ENCODE measurements at places on chromosomes 12 and 14.
A peak's percentile ranks its signal among the peaks of the same experiment; 100 is the strongest.

DNA sequence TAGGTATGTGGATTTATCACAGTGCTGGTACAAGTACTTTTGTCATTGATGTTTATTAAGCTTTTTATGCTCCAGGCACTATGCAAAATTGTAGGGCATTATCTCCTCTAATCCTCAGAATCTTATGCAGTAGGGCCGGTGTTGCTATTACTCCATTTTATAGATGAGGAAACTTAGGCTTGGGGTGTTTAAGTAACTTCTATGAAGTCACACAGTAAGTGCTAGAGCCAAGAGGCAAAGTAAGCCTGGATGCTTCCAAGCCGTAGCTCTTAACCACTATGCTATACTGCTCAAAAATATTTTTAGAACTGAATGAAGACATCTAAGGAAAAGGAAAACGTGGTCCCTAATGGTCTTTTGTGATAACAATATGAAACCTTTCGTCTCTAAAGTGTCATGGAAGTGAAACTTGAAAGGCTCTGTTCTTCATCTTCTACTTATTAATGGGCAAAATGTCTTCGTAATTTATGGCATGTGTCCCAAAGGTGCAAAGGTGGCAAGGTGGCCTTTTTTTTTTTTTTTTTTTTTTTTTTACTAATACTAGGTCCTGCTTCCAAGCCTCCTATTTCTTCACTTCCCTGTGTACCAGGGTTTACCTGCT lies 85.2 kb downstream of the ETV6 start:
- no peak for DNase-seq

- no peak for DNase-seq
Measured at GRCh38 chr14:77970646-77971045, 170.7 kb downstream of the ADCK1 start.

GRCh38 chr14:64278458-64278857 lies 15.7 kb downstream of the ESR2 start:
- no peak for DNase-seq

DNA sequence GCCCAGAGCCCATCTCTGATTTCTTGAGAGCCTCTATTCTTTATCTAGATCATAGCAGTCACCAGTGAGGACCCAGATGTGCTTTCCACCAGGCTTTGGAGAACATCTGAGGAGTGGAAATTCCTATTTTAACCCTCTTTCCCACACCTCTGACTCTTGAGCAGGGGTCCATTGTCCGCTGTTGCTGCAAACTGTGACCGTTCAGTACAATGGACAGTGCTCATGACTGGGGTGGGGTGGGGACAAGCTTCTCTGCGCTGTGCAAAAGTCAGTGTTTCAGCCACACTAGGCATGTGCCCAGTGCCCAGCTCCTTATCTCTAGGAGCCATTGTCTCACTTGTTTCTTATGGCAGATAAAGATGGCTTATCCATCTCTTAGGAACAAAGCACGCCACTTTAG lies 16.9 kb upstream of the KRT7 start:
- DNase-seq, result no peak

DNA sequence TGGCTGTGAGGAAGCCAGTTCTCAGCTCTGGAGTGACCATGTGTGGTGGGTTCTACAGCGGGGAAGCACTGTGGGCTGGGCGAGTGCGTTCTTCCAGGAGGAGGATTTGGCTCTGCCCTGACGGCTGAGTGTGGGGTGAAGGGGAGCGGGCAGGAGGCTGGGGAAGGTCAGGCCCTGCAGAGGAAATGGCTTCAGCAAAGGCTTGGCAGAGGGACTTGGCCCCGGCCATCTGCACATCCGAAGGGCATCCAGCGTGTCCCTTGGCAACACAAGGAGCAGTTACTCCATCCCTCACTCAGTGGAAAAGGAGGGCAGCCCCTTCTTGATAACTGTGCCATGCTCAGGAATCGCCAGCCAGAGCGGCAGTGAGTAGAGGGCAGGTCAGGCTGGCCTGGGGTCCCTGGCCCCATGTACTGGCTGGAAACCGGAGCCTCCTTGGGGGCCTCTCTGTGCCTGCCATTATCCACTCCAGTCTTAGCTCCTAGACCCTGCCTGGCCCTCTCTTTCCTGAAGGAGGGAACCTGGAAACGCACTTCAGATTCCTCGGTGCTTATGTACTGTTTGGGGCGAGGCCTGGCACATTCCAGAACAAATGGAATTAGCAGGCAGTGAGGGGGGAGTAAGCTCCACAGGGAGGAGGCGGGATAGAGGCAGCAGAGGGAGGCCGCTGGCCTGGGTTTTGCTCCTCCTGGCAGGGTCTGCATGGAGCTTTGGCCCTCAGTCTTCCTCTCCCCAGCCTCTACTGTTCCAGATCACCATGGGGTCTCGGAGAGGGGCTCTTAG lies 133.6 kb upstream of the NCOR2 start:
- DNase-seq, result no peak

DNA sequence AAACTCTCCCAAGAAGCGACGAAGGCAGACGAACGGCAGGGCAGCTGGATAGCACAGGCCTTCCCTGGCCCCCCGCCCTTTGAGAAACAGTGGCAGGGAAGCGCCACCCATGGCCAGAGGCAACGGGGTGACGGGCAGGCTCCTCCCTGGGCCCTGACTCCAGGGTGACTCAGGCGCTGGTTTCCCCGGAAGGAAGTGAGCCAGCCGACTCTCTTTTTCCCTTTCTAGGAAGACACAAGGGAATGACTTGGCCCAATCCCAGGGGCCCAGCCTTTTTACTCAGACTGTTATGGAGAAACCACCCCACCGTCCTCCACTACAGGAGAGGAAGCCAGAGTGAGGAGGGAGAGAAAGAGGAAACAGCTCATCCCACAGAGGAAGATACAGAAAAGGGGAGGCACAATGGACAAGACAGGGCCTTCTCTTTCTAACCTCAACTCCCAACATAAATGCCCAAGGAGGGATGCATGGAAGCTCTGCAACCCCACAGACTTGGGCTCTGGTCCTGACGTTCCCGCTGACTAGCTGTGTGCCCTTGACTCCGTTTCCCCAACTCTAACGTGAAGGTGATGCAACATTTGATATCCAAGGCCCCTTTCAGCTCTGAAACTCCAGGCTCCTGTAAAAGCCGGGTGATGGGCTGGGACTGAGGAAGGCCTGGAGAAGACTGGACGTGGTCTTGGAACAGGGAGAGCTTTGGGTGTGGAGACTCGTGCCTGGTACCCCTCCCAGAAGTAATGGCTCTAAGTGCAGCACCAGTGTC lies 27.9 kb downstream of the ACTN1 start:
- DNase-seq, result peak; percentile 99

DNA sequence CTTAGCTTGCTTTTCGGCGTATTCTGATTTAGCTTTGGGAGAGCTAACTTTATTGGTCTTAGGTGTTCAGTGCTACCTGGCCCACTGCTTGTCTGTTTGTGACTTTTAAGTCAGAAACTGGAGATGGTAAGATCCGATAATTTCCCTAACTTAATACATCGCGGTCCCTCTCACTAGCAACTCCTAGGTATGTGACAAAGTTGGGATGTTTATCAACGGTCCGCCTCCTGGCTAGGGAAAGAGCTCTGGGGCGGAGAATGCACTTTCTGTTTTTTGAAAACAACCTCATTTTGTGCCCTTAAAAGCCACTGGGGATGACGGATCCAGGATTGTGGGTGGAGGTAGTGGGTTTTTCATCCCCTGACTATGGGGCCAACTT lies 1.2 kb downstream of the CDKN1B start:
- DNase-seq, result no peak

GRCh38 chr12:107759410-107759809 lies 1.5 kb downstream of the PRDM4 start:
- peak; percentile 86 for DNase-seq

- DNase-seq, result no peak
Measured at GRCh38 chr12:67998379-67998778, 9.1 kb downstream of the IFNG-AS1 start.

GRCh38 chr12:119914666-119915065 lies 37.5 kb upstream of the CIT start:
- DNase-seq, result no peak

- no peak for DNase-seq
Measured at GRCh38 chr14:63666335-63666734, 24.7 kb upstream of the WDR89 start.

DNA sequence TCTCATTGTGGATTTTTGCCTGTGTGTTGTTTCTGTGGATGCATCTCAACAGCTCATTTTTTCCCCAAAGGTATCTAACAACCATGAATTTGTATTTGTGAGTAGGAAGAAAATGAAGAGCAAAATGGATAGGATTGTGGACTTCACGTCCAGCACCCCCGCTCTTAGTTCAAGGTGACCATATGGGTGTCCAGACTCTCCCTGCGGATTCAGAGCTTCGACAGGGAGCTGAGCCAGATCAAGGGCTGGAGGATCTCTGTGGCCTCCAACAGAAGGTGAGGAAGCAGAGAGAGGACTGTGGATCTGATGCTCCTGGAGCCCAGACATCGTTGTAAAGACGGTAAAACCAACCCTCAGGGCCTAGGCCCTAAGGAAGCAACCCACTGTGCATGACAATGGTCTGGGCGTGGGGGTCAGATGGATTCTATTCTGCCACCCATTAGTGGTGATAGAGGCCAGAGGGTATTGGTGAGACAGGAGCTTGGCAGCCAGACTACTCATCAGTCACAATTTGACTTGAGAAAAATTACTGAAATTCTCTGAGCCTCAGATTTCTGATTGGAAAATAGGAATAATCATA lies 659.7 kb upstream of the TMEM132C start:
- DNase-seq, result no peak

- no peak for DNase-seq
Measured at GRCh38 chr12:1220127-1221092, 229.4 kb downstream of the ERC1 start.

- no peak for DNase-seq
Measured at GRCh38 chr12:46480724-46481123, 108.2 kb upstream of the SLC38A2 start.

- no peak for DNase-seq
Measured at GRCh38 chr14:103423050-103423461, 37.8 kb downstream of the MARK3 start.

DNA sequence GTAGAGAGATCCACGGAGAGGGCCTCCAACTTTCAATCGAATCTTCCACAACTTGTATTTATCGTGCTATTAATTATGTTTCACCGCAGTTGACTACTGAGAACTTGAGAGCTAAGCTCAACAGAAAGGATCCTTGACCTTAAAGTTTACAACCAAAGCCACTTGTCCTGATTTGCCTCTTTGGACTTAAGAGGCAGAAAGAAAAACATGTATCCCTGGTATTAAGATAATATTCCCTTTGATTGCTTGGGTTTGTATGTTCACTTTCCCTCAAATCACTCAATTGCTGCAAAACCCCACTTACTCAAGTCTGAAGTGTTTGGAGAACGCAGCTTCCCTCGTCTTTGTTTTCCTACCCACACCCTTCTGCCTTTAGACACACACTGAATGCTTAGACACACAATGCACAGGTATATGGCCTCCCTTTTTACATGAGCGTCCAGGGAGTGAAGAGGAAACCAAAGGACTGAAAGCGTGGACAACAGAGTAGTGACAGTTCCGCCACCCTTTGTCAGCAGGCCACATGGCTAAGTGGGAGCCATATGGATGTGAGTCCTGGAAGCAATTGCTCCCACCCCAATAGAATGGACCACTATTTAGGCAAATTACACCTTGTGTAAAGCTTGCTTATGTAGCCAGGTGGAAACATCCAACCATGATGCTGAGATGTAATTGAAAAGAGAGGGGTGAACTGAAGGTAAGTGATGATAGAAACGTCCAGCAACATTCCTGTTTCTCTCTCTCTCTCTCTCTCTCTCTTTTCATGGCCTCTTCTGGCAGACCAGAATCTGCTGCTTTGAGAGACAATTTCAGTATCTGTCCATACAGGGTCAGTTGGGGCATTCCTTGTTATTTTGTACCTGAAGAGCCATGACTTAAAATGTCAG lies 1.4 kb upstream of the PKP2 start:
- DNase-seq, result no peak

- DNase-seq, result no peak
Measured at GRCh38 chr14:83163016-83163415, 1629.4 kb upstream of the SEL1L start.

- DNase-seq, result no peak
Measured at GRCh38 chr12:68776976-68777610, 30.9 kb upstream of the MDM2 start.

- DNase-seq, result no peak
Measured at GRCh38 chr14:100841066-100841760, 15.3 kb downstream of the MEG3 start.

DNA sequence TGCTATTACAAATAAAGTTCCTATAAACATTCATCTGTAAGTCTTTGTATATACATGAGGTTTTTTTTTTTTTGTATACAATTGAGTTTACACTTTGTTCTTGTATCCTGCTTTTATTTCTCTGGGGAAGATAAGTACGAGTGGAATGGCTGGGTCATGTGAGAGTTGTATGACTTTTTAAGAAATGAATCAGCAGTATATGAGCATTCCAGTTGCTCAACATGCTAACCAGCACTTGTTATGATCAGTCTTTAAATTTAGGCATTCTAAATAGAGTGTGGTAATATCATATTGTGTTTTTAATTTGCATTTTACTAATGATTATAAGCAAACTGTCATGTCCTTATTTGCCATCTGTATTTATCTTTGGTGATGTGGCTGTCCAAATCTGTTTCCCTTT lies 44.7 kb upstream of the AMIGO2 start:
- DNase-seq, result no peak

GRCh38 chr12:102118874-102119273 lies 1.0 kb downstream of the NUP37 start:
- no peak for DNase-seq

DNA sequence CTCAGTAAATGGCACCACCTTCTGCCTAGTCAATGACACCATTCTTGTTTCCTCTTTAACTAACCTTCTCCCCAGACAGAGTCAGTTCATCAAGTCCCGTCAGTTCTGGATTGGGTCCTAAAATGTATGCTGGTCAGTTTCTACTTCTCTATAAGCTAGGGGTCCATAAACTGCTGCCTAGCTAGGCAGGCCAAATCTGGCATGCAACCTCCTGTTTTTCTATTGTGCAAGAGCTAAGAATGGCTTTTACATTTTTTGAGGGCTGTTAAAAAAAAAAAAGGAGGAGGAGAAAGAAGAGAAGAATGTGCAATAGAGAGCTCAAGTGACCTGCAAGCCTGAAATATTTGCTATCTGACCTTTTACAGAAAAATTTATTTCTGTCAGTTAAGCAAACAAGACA lies 6.4 kb upstream of the TMED10 start:
- DNase-seq, result no peak

Measured in foreskin keratinocyte (primary cell).